Aorta (tissue), 5 donors: ENCODE measurements at places on chromosomes 6 and 20.

DNA sequence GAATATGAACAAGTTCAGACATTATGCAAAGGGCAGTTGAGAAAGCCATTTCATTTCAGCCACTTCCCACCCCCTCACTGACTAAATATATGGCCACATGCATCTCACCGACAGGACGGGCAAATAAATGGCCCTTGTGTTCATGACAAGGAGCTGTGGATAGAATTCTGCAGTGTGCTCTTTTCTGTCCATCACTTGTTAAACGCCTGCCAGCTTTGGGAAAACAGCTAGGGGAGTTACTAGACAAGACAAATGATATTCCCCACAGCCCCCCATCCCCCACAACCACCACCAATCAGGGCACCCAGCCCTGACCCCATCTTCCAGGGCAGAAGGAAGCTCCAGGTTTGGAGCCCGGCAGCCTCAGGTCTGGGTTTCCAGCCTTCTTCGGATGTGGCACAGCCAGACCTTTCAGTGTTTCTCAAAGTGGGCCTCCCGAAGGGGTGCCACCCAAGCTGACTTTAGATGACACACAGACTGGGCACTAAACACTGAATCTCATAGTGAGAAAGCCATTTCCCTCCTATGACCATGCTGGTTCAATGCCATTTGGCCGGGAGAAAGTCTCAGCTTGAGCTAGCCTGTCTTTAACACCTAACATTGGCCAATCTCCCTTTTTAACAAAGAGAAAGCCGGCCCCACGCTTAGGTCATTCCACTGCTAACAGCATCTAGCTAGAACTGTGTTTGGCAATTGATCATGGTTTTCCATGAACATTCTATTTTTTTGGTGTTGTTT lies 4.0 kb upstream of the RIPOR3 start:
- peak; percentile 55 for DNase-seq

- no peak for DNase-seq
Observed at GRCh38 chr6:44837255-44837654, 449.7 kb downstream of the CDC5L start.

DNA sequence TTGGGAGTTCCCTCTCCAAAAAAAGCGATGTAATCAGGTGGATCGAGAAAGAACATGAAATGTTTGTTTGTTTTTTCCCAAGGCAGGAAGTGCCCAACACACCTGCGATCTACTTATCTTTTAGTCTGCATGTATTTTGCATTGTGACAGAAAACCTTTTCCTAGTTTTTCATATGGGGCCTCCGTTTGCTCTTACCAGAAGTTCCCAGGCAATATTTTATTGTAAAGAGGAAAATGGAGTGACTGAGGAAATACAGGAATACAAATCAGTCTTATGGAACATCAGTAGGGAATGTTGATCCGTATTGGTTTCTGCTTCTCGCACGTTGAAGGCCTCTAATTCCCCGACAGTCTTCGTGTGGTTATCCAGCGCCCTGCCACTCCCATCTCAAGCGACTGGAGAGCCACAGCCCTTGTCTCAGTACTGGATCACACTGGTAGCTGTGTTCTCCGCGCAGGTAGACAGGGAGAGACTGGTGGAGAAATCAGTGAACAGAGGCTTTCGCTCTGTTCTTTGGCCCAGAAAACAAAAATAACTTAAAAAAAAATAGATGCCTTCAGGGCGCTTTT lies 107.4 kb downstream of the TRIM27 start:
- DNase-seq, result no peak

DNA sequence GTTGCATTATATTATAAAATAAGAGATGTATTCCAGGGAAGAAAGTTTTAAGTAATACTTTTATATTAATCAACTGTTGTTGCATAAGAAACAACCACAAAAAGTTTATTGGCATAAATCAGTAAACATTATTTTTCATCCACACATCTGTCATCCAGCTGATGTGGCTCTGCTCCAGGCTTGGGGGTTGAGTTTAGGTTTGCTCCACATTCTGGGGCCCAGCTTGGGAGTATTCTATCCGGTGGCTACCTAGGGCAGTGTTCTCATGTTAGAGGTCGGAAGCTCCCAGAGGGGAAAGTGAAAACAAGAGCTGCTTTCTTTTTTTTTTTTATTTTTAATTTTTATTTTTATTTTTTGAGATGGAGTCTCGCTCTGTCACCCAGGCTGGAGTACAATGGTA lies 728.4 kb upstream of the FLRT3 start:
- DNase-seq, result no peak

DNA sequence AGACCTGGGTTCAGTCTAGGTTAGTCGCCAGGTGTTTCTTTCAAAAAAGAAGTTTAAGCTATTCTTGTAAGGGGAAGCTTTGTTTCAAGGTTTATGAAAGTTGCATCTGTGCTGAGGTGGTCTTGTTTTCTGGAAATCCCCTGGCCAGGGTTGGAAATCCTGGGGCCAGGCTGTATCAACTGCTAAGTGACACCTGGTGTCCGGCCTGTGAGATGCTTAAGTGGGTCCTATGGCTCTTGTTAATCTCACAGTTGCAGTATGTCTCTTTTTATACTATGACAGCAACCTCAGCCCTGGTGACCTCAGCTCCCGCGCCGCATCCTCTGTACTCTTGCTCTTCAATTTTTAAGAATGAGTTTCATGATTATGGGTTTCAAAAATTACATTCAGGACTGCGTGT lies 72.0 kb downstream of the CHMP4B start:
- DNase-seq, result no peak

GRCh38 chr6:90237350-90237990 lies 59.2 kb downstream of the BACH2 start:
- no peak for DNase-seq

DNA sequence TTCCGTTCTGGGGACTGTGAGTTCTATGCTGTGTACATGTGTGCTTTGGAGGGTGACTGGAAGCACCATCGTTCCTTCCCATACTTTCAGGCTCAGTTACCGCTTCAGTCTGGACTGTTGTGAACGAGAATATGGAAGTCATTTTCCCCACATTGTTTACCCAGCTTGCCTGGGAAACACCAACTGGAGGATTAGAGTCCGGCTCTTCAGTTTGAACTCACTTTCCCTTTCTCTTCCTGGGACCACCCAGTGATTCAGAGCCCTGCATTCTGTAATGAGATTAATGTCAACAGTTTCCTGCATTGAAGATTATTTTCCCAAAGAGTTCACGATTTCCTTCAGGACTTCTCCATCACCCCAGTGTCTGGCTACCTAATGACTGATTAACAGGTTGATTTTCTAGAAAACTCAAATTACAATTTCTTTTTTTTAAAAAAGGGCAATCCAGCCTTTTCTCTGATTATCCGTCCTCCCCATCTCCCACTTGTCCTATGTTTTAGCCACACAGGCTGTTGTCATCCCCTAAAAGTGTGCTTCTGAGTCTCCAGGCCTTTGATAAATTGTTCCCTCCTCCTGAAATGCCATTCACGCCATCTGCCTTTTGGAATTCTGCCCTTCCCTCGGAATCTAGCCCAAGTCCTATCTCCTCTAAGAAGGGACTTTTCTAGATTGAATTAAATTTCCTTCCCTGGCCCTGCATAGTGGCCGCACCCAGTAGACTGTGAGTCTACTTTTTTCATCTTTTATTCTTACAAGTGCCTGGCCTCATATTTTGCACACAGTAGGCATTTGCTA lies 3.3 kb upstream of the TAGAP start:
- DNase-seq, result no peak

DNA sequence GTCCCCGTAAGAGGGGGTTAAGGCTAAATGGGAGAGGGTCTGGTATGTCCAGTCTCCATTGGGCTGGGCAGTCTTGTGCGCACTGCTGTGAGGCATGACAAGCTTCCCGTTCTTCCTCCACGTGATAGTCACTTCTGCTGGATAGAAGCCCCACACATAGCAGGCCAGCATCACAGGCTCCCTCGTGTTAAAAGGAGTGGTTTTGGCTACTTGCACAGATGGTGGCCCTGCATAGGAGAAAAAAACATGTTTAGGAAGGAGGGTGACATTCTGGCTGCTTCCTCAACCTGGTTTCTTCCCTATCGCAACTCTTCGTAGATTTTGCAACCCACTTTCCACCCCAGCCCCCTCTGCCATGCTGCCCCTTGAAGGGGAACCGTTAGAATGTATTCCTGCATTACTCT lies 3.6 kb downstream of the HLA-DMB start:
- no peak for DNase-seq

- no peak for DNase-seq
Observed at GRCh38 chr6:71072508-71072907, 115.6 kb upstream of the B3GAT2 start.

DNA sequence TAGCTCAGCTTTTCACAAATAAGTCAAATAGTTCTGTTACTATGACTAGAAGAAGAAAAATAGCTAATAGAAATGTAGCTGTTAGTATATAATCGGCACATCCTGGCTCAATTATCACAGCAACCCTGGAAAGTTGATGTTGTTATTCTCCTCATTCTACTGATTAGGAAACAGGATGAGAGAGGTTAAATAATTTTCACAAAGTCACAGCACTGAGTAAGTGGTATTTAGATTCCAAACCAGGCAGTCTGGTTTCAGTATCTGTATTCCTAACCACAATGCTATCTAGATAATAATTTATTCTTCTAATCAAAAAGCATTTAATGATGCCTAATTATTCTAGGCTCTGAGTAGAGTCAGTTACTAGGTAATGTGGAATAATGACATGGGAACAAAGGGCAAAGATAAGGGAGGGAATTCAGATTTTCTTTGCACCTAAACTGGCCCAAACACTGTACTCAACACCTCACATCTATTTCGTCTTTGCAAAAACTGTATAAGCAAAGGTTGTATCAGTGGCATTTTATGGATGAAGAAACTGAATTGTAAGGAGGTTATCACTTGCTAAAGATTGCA lies 51.3 kb downstream of the PDE7B start:
- no peak for DNase-seq

DNA sequence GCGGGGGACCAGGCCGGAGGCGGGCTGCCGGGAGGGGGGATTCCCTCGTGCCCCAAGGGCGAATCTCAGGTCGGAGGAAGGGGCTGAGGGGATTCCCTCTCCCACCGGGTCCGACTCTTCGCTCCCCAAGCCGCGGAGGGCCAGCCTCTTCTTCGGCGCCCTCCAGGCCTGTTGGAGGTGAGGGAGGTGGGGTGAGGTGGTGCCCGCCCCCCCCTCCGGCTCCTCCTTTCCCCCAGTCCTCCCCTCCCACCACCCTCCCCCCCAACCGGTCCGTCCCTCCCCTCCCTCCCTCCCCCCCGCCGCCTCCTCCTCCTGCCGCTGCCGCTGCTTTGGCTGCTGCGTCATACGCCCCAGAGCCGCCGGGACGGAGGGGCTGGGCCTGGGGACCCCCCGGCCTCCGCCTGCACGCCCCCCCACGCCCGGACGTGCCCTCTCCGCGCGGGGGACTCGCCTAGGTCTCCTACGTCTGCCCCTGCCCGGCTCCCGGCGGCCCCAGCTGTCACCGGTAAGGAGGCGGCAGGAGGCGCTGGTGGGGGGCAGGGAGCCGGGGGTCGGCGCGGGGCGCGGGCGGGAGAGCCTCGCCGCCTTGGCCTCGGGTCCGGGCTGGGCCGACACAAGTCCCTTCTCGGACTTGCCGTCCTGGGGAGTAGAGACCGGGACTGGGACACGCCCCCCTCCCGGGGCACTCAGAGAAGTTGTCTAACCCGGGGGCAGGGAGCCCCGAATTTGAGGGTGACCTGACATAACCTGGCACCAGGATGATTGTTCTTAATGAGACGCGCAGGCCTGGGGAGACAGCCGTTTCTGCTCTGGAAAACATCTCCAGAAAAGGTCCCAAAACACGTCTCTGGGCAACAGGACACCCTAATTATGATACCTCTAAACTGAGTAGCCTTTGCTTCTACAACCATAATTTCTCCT lies at the start of gene PHF1:
Gene PHF1, plus strand, starts transcription at position 304 of the 921 bp plus-strand sequence. CDS start 1,250 bp downstream, outside the sequence.
- DNase-seq, result no peak

GRCh38 chr6:130535242-130535641 lies 169.4 kb downstream of the TMEM200A start:
- no peak for DNase-seq

DNA sequence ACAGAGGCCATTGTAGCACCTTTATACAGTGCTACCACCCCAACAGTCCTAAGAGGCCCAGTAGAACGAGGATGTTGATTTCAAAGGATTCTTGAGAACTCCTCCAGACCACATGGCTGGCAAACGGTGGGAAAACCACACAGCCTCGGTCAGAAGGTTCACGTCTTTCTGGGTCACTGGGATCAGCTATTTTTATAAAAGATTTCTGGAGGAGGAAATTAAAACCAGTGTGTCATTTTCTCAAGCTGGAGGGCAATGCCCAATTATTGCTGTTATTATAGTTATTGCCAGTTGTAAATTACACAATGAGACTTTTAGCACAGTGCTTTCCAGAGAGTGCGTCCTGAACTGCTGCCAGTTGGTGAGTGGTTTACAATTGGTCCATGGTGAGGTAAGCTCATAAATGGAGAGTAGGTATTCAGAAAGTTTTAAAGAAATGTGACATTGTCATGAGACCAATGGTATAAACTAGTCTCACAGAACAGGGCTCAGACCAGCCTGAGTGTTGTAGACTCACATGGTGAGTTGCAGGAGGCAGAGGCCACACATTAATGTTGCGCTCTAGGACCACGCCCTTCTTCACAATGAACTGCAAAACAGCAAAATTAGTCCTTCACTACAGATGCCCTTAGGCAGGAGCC lies 8.4 kb upstream of the PPP1R14C start:
- no peak for DNase-seq

- DNase-seq, result peak; percentile 88
Observed at GRCh38 chr6:28985462-28986164, 19.5 kb downstream of the ZNF311 start.

GRCh38 chr20:48661575-48662455 lies 166.0 kb downstream of the PREX1 start:
- no peak for DNase-seq

GRCh38 chr6:165468340-165469235 lies 159.2 kb upstream of the C6orf118 start:
- DNase-seq, result no peak

- DNase-seq, result no peak
Observed at GRCh38 chr6:160882006-160882405, 109.6 kb upstream of the MAP3K4 start.

DNA sequence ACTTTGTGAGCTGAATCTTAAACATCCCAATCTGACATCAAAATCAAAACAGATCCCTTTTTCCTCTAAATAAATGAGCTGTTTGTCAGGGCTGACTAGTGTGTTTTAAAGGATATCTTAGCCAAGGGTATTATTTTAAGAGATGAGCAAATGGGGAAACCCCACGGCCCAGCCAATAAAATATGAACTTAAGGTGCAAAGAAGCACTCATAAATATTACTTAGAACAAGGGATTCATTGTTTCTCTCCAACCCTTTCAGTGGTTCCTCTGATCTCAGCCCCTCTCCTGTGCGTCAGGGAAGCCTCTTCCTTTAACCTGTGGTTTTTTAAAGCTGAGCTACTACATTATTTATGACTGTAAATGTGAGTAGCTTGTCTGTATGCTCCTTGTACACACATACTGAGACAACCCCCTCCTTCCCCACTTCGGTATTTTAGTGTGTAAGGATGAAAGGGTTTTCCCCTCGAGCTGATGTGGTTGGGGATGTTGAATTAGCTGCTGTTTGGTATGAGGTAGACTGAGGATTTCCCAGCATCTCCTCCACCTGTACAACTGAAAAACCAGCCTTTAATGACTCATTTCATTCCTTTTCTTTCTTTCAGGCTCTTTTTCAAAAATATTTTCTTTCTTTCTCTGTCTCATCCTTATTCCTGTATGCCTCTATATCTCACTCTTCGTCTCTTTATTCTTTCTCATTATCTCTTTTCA lies 6.5 kb downstream of the BMP5 start:
- DNase-seq, result no peak

- DNase-seq, result no peak
Observed at GRCh38 chr20:1909097-1909496, 13.9 kb downstream of the SIRPA start.
